Foreskin keratinocyte (primary cell): ENCODE measurements at places on chromosomes 3 and 15. TPM values are rescaled to one million over a fixed set of nuclear protein-coding genes. Genes with fewer than 3 reads are reported as not detected.

GRCh38 chr15:38521316-38521715 lies 43.3 kb downstream of the RASGRP1 start:
- DNase-seq, result no peak

DNA sequence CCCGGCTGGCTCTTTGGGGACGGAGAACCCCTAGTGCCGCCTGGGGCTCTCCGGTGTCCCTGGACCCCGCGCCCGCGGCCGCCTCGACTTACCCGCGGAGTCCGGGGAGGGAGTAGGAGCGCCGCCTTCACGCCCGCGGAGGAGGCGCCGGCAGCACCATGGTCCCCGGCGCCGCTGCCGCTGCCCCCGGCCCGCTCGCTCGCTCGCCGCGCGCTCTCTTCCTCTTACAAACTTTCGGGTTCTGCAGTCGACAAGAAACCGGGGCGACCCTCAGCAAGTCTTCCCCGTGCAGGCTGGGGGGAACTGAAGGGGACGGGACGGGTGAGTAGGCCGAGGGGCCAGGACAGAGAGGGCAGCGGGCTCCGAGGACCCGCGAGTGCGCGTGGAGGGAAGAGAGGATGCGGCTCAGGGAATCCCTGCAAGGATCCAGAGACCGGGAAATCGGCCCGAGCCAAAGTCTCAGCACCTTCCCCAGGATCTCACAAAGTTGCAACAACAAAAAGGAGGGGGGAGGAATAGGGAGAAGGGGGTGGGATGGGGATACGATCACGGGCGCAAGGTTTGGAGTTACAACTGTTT lies 2.0 kb downstream of the FOXP1 start:
- no peak for DNase-seq

DNA sequence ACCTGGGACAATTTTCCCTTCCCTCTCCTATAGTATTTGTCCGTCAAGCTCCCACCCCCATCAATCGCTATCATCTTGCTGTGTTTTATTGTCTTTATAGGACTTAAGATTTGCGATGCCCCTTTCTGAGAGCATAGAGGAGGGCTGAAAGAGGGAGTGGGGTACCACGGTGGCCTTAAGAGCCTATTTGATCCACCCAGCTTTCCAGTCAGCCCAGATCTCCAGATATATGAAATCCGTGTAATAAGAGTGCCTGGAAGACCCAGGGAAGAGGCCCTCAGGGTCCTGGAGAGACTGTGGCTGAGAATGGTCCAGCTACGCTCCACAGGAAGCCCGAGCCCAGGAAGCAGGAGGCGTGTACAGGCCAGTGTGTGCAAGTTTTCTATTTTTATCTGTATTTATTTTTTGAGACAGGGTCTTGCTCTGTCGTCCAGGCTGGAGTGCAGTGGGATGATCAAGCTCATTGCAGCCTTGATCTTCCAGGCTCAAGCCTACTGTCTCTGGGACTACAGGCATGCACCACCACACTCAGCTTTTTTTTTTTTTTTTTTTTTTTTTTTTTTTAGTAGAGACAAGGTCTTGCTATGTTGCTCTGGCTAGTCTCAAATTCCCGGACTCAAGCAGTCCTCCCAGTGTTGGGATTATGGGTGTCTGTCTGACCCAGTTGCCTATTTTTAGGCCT lies 964 bp upstream of the NCKIPSD start:
- no peak for DNase-seq

- no peak for DNase-seq
These were observed 10.0 kb upstream of the USP13 start for GRCh38 chr3:179642871-179643270.

DNA sequence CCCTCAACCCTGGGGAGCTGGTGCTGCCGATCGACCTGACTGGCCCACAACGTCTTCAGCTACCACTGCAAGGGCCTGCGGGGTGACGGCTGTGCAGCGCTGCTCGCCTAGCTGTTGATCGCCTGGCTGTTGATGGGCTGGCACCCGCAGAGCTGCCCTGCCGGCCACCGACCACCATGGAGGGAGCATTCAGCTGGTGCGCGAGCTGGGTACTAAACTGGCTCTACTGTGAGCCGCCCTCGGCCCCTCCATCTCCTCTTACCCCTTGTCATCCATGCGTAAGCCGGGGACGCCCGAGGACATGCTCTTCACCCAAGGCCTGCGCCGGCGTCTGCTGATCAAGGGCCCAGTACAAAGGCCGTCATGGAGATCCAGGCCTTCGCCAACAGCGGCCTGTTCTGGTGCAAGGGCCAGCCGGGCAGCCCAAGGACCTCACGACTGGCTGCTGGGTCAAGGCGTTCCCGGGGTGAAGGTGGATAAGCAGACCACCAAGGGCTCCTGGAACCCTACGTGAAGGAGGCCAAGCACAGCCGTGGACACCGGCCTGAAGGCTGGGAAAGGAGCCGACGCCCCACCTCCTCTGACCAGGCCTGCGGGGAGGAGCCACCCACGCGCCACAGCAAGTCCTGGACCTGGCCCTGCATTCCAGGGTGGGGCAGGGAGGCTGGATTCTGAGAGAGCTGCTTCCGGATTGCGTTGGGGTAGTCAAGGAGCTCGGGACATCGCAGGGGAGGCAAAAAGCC lies 46.9 kb downstream of the SFMBT1 start:
- peak; percentile 38 for DNase-seq

GRCh38 chr3:4977001-4977852 lies 2.0 kb upstream of the BHLHE40 start:
- peak; percentile 75 for DNase-seq

- no peak for DNase-seq
These were observed 33.8 kb upstream of the LRRC58 start for GRCh38 chr3:120382941-120383447.

DNA sequence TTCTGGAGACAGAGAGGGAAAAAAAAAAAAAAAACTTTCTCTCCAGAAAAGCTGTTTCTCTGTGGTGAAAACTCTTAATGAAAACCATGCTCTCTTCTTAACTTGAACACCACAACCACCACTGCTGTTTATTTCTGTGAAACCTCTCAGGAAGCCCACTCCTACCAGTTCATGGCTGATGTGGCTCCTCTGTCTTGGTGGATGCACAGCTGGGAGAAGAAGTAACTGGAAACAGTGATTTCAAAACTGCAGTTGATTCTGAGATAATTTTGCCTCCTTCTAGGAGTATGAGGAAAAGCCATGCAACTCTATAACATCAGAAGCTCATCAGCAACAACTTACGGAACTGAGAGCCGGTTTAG lies 40.2 kb upstream of the PYGO1 start:
- DNase-seq, result no peak

GRCh38 chr3:86960550-86960949 lies 30.4 kb downstream of the VGLL3 start:
- no peak for DNase-seq

DNA sequence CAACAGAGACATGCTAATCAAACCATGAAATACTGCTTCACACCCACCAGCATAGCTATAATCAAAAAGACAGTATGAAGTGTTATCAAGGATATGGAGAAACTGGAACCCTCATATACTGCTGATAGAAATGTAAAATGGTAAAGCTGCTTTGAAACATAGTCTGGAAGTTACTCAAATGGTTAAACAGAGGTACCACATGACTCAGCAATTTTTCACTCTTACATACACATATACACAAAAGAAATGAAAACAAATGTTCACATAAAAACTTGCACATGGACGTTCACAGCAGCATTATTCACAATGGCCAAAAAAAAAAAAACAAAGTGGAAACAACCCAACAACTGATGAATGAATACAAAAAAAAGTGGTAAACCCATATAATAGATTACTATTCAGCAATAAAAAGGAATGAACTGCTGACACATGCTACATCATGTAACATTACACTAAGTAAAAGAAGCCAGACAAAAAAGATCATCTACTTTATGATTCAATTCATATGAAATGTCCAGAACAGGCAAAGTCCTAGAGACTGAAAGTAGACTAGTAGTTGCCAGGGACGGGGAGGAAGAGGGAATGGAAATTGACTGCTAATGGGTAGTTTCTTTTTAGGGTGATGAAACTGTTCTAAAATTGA lies 23.2 kb downstream of the ZNF148 start:
- peak; percentile 13 for DNase-seq

- peak; percentile 54 for DNase-seq
These were observed 678 bp upstream of the TFG start for GRCh38 chr3:100708644-100708988.

- no peak for DNase-seq
These were observed 113.3 kb downstream of the KLHL25 start for GRCh38 chr15:85681386-85681785.

- no peak for DNase-seq
These were observed 127.4 kb upstream of the ADAMTS9 start for GRCh38 chr3:64815195-64815631.

DNA sequence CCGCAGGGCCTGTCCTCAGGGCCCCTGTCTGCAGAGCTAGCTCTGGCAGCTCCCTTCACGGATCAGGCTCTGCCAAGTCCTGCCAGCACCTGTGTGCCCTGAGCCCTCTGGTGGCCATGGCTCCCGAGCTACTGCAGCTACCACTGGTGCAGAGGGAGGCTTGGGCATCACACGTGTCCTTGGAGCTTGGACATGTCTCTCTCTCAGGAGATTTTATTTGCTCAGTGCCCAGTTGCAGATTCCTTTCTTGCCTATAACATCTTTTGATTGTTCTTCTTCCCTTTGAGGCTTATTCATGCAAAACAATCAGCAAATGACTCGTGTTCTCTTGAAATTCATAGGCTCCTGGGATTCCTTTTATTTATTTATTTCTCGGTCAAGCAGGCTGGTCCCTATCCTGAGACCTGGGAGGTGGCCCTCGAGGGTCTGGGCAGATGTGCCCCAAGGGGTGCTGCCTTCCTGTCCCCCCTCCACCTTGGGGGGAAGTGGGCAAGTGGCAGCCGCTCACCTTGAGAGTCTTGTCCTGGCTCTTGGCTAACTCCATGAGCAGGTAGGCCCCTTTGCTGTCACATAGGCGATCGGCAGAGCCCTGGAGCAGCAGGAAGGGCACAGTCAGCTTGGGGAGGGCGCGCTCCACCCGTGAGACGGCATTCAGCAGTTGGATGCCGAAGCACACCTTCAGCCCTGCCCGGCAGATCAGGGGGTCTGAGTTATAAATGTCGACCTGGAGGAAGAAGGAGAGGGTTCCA lies 21.9 kb downstream of the ABTB1 start:
- DNase-seq, result no peak

GRCh38 chr3:169764312-169764881 lies 463 bp downstream of the TERC start:
- no peak for DNase-seq

DNA sequence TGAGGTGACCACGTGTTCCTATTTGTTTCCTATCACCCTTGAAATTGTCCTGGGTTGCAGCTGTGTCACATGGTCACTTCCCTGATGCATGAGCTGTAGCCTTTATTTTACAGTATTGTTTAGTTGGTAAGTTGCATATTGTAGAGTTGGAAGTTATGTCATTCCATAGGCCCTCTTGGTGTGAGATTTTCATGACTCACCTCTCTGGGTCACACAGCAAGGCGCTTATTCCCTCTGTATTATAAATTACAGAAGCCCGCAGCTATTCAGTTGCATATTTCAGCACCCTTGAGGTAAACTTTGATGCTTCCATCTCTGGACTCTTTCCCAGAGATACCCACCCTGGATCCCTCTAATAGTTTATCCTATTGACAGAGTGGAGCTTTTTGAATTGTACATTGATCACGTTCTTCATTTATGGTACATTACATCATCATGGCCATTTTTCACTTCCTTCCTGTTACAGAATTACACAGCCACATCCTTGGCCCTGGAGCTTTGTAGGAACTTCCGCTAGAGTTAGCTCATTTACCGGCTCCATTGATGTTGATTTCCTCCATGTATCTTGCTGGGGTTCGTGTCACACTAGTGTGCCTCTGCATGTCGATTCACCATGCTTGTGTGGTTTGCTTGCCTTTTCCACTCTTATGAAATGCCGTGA lies 543.1 kb upstream of the RGMA start:
- no peak for DNase-seq

GRCh38 chr3:178382449-178383061 lies 153.7 kb upstream of the KCNMB2 start:
- DNase-seq, result peak; percentile 66

- no peak for DNase-seq
These were observed 43.5 kb downstream of the EPHB1 start for GRCh38 chr3:134838599-134838998.

DNA sequence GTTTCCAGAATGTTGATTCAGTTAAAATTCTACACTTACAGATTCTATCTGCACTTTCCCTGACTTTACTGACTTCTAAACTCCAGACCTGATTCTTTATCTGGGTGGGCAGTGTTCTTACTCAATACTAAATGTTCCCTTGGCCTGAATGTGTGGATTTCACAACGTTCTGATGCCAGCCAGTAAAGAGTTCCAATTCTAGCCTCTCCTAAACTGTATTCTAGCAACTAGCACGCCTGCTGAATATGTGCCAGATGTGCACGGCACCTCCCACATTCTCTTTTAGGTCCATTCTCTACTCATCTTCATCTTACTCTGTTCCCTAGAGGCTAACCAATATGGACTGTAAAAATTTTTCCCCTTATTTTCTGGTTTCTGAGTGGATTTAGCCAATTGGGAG lies 479.5 kb upstream of the AGTR1 start:
- no peak for DNase-seq

- DNase-seq, result no peak
These were observed 11.8 kb upstream of the MEIS2 start for GRCh38 chr15:37112171-37112570.

GRCh38 chr3:165440380-165440779 lies 244.2 kb upstream of the SLITRK3 start:
- no peak for DNase-seq

DNA sequence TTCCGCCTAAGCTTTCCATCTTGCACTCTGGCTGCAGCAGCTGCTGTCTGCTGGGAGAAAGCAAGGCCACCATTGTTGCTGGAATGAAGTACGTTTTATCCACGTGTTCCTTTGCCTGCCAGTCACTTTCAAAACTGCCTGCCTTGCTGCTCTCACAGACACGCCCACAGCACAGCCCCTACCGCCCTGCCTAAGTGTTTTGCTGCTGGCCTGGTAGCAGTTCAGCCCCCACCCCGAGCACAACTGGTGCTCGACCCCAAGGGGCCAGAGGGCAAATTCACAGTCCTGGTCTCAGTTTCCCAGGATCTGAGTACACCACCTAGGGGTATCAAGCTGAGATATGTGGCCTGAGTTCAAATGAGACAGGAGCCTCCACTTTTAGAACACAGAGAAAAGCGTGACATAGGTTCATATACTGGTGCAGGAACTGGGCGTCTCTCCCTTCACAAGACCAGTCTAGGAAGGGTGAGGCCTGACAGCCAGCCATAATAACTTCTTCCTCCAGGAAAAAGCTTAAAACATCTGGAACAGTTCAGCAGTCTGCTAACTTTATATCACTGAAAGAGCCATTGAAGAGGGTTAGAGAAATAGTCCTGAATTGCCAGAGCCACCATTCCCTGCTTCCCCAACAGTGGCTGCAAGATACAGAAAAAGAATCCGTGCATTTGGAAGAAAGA lies 1012.3 kb downstream of the ZPLD1 start:
- no peak for DNase-seq

CPLX3 gene
- total RNA-seq, result not detected in 2 replicates

CFAP100 gene
- total RNA-seq, result not detected in 2 replicates

RBP2 gene
- not detected in 2 replicates for total RNA-seq

RBPMS2 gene
- not detected in 2 replicates for total RNA-seq

STRIT1 gene
- total RNA-seq, result not detected in 2 replicates

DUOXA2 gene
- total RNA-seq, result not detected in 2 replicates

HRH1 gene
- total RNA-seq, result 9.7 and 11.3 TPM in 2 replicates

TMEM158 gene
- total RNA-seq, result 3.4 and 3.5 TPM in 2 replicates

ARGFX gene
- not detected in 2 replicates for total RNA-seq

CNTN3 gene
- total RNA-seq, result 0.10 TPM in 1 of 2 replicates, not detected in the other

GOLGA8M gene
- not detected in 2 replicates for total RNA-seq

C3orf22 gene
- not detected in 2 replicates for total RNA-seq

TRAK1 gene
- 39.9 and 40.4 TPM in 2 replicates for total RNA-seq

MYH15 gene
- 5.0 and 6.3 TPM in 2 replicates for total RNA-seq
